Brain (organoid and tissue), 16 donors: ENCODE measurements at places on chromosomes 5 and 9.

- no peak for DNase-seq
These were observed 81.7 kb upstream of the LMX1B start for GRCh38 chr9:126532019-126532462.

DNA sequence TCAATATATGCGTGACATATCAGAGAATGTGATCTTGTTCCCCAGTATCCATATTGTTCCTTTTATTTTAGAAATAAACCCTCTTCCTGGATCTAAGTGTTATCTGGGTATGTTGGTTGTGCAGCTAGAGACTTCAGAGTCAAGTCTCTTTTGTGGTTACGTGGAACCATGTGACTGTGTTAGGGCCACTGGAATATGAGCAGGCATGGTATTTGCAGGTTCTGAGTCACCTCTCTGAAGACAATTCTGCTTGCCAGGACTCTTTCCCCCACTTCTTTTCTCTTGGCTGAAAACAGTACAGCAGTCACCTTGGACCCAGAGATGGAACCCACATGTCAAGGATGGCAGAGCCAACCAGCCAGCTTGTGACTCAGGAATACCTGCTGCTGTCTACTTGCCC lies 59.7 kb downstream of the ATP10B start:
- no peak for DNase-seq

DNA sequence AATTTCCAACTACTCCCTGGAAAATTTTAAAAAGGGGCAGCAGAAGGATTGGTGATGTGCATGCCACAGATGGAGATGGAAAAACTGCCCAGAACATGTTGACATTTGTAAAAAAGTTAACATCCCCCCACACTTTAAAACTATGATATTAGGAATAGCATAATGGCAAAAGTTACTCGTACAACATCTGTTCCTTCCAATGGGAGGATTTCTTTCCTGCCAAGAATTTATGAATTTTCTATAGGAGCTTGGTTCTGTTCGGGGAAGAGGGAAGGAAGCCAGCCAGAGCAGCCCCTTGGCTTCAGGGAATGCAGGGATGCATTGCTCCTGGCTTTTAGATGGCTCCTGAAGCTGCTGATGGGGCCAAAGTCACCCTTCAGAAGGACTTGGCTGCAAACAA lies 22.7 kb downstream of the KLF4 start:
- no peak for DNase-seq

DNA sequence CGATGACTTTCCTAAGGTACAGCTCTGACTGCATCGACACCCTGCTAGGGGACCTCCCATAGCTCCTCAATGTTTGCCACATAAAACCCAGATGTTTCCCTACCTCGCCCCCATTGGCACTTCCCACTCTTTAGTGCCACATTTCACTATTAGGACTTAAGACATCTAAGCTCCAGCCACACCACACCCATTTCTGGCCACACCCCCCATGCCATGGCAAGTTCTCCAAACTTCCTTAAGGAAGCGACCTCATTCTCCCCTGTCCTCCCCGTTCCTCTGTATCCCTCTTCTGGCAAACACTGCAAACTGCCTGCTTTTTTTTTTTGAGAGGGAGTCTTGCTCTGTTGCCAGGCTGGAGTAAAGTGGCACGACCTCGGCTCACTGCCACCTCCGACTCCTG lies 62.9 kb downstream of the USP20 start:
- DNase-seq, result no peak

GRCh38 chr5:146076455-146076854 lies 28.9 kb downstream of the PLAC8L1 start:
- peak; percentile 63 for DNase-seq
